ENCODE measurements at places on chromosomes 16 and 17. TPM values are rescaled to one million over a fixed set of nuclear protein-coding genes. Genes with fewer than 3 reads are reported as not detected.

The KRTAP9-4 gene
- not detected for total RNA-seq

The RAD51D gene
- total RNA-seq: 22.9 TPM

The ADAP2 gene
- 16.0 TPM for total RNA-seq

The TNP2 gene
- total RNA-seq: not detected

The SAMD14 gene
- 4.7 TPM for total RNA-seq

The PABPN1L gene
- total RNA-seq: 0.67 TPM

The ZNF263 gene
- total RNA-seq: 42.7 TPM

The CFAP97D1 gene
- total RNA-seq: not detected

The TBC1D3E gene
- 1.6 TPM for total RNA-seq

The BRIP1 gene
- 2.5 TPM for total RNA-seq

The PPM1D gene
- 13.3 TPM for total RNA-seq

The TBC1D3 gene
- total RNA-seq: 4.2 TPM

The KRT12 gene
- not detected for total RNA-seq

The CFAP52 gene
- total RNA-seq: not detected

The CRHR1 gene
- not detected for total RNA-seq

The DYNLRB2 gene
- total RNA-seq: not detected

The CD2BP2 gene
- total RNA-seq: 87.8 TPM

The KRTAP4-4 gene
- not detected for total RNA-seq

The KRT33A gene
- total RNA-seq: not detected

The PYCARD gene
- 21.7 TPM for total RNA-seq

The IRF8 gene
- 248 TPM for total RNA-seq

The RHBDL3 gene
- total RNA-seq: 0.10 TPM

The ACE gene
- total RNA-seq: 3.3 TPM

The TBC1D3C gene
- 4.6 TPM for total RNA-seq

The RTN4RL1 gene
- total RNA-seq: not detected

The NPIPA3 gene
- total RNA-seq: 1.8 TPM

The STX1B gene
- total RNA-seq: 1.6 TPM

The CPHXL gene
- not detected for total RNA-seq

The SLC5A10 gene
- not detected for total RNA-seq

The ACAP1 gene
- total RNA-seq: 328 TPM

The NDRG4 gene
- total RNA-seq: 2.0 TPM

The IKZF3 gene
- 220 TPM for total RNA-seq

The CMTR2 gene
- 28.6 TPM for total RNA-seq

The RHBDF1 gene
- 1.3 TPM for total RNA-seq

The COPRS gene
- total RNA-seq: 28.8 TPM

The SOX15 gene
- total RNA-seq: 0.64 TPM

The IL4R gene
- total RNA-seq: 202 TPM

The CES5A gene
- total RNA-seq: not detected

The CMIP gene
- 76.3 TPM for total RNA-seq

The PHF23 gene
- total RNA-seq: 45.5 TPM

The FGF11 gene
- total RNA-seq: 1.3 TPM

The KRTAP2-3 gene
- not detected for total RNA-seq

The AIPL1 gene
- total RNA-seq: not detected
